AML-193 (cell line): ENCODE measurements at places on chromosomes 6 and 20.
A peak's percentile ranks its signal among the peaks of the same experiment; 100 is the strongest.

DNA sequence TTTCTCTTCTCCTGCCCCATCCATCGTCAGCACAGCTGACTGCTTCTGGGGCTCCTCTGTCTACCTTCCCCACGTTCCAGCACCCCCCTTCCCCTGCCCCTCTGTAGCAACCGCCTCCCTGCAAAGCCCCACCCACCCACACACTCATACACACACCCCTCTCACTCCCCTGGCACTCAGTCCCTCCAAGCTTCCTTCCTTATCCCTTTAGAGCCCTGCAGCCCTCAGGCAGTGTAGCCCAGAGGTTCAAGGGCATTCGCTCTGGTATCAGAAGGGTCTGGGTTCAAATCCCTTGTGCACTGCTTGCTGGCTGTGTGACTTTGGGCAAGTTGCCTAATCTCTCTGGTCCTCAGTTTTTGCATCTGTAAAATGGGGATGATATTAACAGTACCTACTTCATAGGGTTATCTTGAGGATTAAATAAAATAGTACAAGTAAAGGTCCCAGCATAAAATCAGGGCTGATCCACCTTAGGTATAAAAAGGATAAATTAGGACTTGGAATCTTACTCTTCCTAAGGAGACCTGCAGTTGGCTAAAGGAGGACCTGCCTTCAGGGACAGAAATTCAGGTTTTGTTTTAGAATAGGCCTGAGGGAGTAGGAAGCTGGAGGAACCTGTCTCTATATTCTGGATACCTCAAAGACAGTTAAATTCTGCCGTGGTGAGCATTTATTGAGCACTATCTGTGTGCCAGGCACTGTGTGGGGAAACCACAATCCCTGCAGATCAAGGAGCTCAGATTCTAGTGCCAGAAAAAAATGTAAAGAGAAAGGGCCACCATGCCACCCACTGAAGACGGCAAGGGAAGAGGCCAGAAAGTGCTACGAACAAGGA lies 94.1 kb downstream of the SNX5 start:
- DNase-seq: no peak

GRCh38 chr6:106913676-106914280 lies 60.8 kb downstream of the CD24 start:
- DNase-seq: no peak

- DNase-seq: peak; percentile 35
Measured at GRCh38 chr6:144659202-144660182, 374.4 kb downstream of the UTRN start.

- DNase-seq: no peak
Measured at GRCh38 chr20:36472637-36473090, 68.7 kb upstream of the MYL9 start.

DNA sequence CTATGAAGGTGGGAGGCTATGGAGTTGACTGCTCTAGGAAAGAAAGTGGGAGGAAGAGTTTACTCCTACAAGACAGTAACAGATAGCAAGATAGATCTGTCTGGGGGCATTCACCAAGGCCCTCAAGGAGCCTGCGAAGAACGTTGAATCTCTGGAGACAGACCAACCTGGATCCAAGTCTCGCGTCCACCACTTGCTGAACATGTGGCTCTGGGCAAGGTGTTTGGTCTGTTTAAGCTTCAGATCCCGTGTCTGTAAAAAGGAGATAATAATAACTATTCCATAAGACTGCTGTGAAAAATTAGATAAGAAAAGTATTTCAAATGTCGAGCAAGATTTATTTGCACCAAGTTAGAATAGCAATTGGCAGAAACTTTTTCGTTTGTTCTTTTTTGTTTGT lies 8.1 kb upstream of the EEF1A1 start:
- DNase-seq: no peak

- no peak for DNase-seq
Measured at GRCh38 chr20:59453759-59454560, 150.4 kb upstream of the PHACTR3 start.

DNA sequence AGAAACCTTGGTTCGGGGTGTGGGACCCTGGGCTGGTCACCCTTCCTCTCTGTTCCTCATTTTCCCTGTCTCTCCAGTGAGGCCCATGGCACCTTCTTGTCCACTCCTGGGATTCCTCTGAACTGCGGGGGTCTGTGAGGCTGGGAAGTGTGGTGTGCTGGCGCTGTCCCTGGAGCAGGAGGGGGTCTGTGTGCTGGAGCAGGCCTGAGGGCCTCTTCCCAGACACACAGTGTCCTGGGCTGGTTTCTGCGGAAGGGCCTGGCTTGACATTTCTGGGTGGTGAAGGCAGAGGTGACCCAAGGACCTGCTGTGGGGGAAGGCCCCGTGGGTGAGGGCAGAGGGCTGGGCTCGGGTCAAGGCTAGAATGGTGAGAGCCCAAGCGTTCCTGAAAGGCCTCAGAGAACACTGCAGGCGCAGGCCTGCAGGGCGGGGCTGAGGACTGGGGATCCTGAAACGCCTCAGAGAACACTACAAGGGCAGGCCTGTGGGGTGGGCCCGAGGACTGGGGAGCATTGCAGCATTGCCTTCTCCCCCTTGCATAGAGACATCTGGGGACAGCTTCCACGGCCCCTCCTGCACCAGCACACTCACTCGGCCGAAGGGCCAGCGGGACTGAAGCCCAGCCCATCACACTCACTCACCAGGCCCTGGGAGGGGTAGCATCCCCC lies 10.6 kb upstream of the BAK1 start:
- no peak for DNase-seq

- DNase-seq: peak; percentile 26
Measured at GRCh38 chr6:52647199-52647598, 23.7 kb upstream of the TMEM14A start.

- DNase-seq: no peak
Measured at GRCh38 chr6:131574133-131574532, 1.1 kb downstream of the ARG1 start.

GRCh38 chr6:100078509-100078908 lies 84.5 kb upstream of the MCHR2 start:
- DNase-seq: no peak

DNA sequence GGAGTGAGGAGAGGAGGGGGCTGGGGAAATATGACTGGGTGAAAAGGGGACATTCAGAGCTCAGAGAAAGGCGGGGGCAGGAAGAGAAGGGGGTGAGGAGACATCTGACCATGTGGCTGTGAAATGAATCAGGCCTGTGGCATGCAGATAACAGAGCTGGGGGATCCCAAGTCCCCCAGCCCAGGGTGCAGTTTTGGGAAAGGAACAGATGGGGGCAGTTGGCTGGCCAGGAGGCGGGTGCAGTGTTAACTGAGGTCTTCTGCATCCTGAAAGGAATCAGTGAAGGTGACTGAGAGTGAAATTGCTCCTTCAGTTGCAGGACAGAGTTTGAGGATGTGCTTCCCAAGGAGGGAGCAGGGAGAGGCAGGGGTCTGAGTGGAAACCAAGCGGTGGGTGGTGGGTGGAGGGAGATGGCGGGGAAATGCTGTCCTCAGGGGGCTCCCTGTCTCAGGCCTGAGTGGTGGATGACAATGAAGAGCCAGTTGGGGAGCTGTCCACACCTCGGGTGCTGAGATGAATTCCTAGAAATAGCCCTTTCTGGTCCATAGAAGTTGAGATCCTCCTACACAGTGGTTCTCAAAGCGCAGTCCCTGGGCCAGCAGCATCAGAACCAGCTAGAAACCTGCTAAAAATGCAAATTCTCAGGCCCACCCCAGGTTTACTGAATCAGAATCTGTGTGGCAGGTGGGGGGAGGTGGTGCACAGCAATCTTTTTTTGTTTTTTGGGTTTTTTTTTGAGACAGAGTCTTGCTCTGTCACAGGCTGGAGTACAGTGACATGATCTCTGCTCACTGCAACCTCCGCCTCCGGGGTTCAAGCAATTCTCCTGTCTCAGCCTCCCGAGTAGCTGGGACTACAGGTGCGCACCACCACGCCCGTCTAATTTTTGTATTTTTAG lies 26.0 kb upstream of the CCDC167 start:
- DNase-seq: no peak

DNA sequence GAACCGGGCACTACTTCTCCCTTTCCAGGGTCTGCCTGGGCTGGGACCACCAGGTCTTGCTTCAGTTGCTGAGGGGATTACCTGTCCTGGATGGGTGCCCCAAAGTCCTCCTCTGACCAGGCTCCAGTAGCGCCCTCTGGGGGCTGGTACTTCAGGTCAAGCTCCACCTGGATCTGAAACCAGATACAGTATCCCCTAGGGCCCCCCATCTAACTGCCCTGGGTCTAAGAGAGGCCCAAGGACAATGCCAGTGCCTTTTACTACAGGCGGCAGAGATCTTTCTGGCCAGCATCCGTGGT lies 11.2 kb upstream of the SPAG4 start:
- no peak for DNase-seq

DNA sequence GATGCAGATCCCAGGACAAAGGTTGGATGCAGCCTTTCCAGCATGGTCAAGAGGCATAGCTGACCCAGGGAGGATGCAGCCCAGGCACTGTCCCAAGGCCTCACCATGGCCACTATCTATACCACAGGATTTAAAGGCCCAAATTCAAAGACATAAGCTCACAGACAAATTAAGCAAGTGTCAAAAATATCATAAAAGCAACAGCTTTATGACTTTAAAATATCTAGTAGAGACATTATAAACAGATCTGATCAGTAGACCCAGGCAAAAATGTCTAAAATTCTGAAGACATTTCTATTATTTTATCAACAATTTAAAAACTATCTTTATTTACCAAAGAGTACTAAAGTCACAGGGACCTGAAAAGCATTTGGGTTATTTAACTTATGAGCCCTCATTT lies 373.5 kb downstream of the CDC5L start:
- DNase-seq: no peak

- DNase-seq: no peak
Measured at GRCh38 chr6:128062882-128063603, 162.2 kb upstream of the THEMIS start.

DNA sequence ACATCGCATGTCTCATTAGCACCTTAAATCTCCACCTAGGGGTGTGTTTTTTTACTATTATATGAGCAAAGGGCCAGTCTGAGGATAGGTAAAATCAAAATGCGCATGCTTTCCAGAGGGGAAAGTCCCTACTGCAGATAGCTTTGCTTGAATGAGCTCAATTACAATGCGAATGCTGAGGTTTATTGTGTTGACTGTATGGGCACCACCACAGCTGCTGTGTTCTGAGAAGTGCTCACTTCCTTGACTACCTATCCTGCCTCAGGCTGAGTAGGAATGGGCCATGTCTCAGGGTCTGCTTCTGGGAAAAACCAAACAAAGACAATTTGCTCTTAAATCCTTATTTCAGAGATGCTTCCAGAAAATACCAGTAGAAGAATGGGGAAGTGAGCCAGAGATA lies 36.6 kb downstream of the MOCS1 start:
- DNase-seq: no peak

- no peak for DNase-seq
Measured at GRCh38 chr6:169240591-169241390, 12.9 kb downstream of the THBS2 start.

- DNase-seq: no peak
Measured at GRCh38 chr6:25217302-25217701, 61.9 kb upstream of the CARMIL1 start.

DNA sequence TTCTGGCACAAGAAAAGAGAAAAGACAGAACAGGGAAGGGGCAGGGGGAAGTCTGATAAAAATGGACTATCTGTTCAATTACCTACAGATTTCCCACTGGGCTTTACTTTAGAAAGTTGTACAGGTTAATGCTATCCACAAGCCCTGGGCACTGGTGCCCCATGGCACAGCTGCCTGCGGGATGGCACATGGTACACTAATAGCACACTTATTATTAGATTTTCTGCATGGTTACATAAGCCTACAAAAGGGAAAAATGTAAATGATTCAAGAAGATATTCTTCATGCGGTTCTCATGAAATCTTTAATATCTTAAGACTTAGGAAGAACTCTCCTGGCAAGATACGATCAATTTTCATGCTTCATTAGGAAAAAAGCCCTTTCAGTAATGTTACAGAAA lies 137.5 kb downstream of the GMPR start:
- DNase-seq: no peak

- DNase-seq: no peak
Measured at GRCh38 chr20:34615477-34615876, 57.0 kb downstream of the MAP1LC3A start.

DNA sequence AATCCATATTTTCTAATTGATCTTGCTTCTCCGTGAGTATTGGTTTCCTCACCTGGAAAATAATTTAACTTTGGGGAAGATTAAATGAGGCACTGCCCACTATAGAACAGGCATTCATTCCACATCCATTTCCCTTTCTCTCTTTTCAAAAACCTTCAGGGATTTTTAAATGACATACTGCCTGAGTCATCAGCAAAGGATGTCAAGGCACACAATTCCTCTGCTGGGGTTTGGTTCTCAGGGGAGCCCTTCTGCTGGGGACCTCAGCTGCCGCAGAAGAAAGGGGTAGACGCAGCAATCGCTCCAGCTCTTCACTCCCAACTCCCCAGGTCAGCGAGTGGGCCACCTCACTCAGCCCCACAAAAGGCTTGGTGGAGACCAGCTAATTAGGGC lies 90.7 kb upstream of the BACH2 start:
- no peak for DNase-seq

DNA sequence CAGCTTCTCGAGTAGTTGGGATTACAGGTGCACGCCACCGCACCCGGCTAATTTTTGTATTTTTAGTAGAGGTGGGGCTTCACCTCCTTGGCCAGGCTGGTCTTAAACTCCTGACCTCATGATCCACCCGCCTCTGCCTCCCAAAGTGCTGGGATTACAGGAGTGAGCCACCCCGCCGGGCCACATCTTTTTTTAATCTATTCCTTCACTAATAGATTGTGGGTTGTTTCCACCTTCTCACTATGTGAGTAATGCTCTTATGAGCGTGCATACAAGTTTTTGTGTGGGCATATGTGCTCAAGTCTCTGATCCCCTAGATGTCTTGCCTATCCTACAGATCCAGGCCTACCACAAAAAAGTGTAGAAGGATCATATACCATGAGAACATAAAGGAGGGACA lies 30.7 kb downstream of the CARMIL1 start:
- no peak for DNase-seq

GRCh38 chr20:61027218-61027617 lies 224.8 kb upstream of the CDH4 start:
- no peak for DNase-seq

- no peak for DNase-seq
Measured at GRCh38 chr6:72905705-72906478, 284.0 kb downstream of the KCNQ5 start.

GRCh38 chr6:35635601-35636597 lies 52.8 kb downstream of the FKBP5 start:
- DNase-seq: no peak

- no peak for DNase-seq
Measured at GRCh38 chr6:115511771-115512170, 548.9 kb downstream of the FRK start.
